ENCODE measurements at places on chromosomes 7 and 10.

GRCh38 chr7:131627735-131628190, 71.3 kb upstream of the PODXL start:
- no peak for DNase-seq

GRCh38 chr7:23254051-23254681, 7.6 kb downstream of the GPNMB start:
- no peak for DNase-seq

DNA sequence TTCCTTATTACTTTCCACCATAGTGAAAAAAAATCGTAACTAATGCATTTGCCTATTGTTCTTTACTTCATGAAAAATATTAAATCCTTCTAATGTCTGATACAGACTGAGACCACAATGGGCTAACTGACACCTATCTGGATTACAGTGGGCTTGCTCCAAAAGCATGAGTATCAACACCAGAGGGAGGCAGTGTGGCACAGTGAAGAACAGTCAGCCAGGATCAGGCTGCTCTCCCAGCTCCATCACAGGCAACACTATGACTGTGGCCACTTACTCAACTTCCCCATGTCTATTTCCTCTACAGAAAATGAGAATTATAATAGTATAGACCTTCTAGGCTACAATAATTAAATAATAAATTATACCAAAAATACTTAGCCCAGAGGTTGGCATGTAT, 97.2 kb downstream of the SLC25A13 start:
- no peak for DNase-seq

DNA sequence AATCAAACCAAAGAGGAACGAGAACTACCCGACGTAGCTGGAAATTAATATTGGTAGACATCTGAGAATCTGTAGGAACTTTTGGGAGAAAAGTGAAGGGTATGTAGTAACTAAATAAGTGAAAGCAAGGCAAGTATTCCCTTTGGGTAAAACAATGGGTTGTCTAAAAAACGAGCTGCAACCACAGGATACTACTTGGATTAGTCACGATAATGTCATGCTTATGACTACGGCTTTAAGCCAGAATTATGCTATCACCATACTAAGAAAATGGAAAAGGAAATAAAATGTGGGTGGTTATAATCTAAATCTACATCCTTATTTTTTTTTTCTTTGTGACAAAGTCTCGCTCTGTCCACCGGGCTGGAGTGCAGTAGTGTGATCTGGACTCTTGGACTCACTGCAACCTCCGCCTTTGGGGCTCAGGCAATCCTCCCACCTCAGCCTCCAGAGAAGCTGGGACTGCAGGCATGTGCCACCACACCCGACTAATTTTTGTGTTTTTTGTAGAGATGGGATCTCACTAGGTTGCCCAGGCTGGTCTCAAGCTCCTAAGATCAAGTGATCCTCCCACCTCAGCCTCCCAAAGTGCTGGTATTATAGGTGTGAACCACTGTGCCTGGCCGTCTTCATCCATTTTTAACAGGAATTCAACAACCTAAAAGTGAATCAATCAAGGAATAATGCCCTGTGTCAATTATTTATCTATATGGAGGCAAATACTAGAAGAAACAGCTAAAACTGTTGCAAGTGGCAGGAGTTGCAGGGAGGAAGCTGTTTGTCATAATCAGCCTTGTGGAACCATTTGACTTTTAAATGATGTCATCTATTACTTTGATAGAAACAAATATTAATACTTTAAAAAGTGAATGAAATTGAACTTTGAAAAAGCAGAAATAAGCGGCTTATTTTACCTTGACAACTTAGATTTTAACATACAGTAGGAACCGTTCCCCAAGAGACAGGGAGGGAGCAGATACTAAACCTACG, 189.3 kb downstream of the PRPF18 start:
- DNase-seq, result no peak

DNA sequence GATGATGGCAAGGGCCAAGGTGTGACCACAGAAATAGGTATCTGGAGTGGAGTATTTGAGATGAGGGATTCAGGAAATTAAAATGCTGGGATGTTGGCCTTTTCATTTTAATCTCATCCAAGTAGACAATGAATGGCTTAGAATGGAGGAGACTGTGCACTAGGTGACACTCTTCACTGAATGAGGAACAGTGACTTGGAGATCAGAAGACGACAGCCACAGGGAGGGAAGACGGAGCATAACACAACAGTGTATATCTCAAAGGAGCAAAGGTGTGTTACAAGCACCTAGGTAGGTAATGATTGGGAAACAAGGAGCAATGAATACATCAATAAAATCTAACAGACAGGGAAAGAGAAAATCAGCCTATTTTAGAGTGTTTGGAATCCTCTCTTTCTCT, 4.1 kb upstream of the TAX1BP1 start:
- DNase-seq, result no peak

GRCh38 chr10:74282151-74282847, 131.3 kb downstream of the ADK start:
- DNase-seq, result no peak
